ENCODE measurements at places on chromosomes 12 and 14. TPM values are rescaled to one million over a fixed set of nuclear protein-coding genes. Genes with fewer than 3 reads are reported as not detected.
A peak's percentile ranks its signal among the peaks of the same experiment; 100 is the strongest.

DNA sequence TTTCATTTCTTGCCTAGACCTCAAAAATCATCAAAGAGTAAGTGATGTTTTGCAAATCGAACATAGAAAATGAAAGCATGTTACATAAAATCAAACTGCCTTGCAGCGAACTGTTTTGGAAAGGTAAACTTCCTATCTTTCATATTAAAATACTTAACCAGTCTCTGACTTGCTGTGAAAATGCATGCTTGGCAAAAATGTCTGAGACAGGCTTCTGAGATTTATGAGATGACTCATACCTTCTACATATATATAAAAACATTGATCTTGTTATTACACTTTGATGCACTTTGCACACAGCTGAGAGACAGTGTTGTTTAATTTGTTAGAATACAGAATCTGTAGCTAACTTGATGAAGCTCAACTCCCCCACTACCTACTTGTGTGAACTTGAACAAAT, 179.1 kb downstream of the KITLG start:
- no peak for DNase-seq

Gene CEBPE
- total RNA-seq, result not detected

Gene TBX3
- 399 TPM for total RNA-seq

DNA sequence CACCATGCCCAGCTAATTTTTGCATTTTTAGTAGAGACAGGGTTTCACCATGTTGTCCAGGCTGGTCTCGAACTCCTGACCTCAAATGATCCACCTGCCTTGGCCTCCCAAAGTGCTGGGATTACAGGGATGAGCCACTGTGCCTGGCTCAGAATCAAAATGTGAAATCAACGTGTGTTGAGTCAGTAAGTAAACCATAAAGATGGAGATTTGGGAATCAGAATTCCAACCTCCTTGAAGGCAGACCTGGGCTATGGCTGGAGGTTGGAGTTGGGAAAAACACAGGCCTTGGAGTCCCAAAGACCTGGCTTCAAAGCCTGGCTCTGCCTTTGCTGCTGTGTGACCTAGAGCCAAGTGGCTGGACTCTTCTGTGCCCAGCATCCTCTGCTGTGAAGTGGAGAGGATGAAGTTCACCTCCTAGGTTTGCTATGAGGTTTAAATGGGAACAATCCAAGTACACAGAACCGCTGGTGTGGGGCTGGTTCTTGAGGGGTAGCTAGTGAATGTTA, 10.2 kb downstream of the ALDH2 start:
- DNase-seq, result no peak

GRCh38 chr12:132724506-132725241, 14.0 kb downstream of the PGAM5 start:
- no peak for DNase-seq

Gene MYH6
- not detected for total RNA-seq

Gene ADGRD1
- 2.4 TPM for total RNA-seq

- DNase-seq, result peak; percentile 81
These were observed 685 bp upstream of the CDH24 start for GRCh38 chr14:23057757-23058653.

GRCh38 chr12:10196210-10196609, 16.5 kb upstream of the GABARAPL1 start:
- no peak for DNase-seq

DNA sequence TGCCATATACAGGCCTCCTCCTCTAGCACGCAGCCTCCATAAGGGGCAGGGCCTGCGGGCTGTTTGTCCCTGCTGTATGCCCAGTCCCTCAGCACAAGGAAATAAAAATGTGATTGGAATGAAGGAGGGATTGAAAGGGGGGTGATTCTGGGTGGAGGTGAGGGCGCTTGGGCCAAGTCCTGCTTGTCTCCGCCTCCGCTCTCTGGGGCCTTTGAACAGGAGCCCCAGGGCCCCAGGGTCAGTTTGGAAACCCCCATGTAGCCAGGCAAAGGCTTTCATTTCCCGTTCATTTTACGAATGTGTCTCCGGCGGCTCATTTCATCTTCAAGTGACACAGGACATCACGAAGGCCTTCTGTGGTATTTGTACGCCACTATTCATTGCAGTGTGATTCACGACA, 4.5 kb upstream of the CACNA2D4 start:
- no peak for DNase-seq

Gene AVPR1A
- 165 TPM for total RNA-seq

- no peak for DNase-seq
These were observed 6.3 kb upstream of the OR4E2 start for GRCh38 chr14:21647380-21647779.

DNA sequence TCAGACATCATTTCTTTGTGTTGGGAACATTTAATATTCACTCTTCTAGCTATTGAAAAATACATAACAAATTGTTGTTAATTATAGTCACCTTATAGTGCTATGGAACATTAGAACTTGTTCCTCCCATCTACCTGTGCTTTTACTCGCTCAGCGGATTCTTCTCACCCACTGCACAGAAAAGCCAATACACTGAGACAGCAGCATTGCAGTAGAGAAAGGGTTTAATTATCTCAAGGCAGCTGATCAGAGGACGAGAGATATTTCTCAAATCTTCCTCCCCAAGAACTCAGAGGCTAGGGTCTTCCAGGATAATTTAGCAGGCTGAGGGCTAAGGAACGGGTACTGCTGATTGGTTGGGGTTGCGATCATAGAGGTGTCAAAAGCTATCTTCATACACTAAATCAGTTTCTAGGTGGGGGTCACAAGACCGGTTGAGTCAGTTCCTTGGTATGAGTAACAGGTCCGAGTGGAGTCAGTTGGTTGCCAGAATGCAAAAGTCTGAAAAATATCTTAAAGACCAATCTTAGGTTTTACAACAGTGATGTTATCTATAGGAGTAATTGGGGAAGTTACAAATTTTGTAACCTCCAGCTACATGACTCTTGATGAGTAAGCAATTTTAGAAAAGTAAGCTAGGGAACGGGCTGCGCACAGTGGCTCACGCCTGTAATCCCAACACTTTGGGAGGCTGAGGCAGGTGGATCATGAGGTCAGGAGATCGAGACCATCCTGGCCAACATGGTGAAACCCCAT, 173.1 kb downstream of the FBXL14 start:
- no peak for DNase-seq

- no peak for DNase-seq
These were observed 173.2 kb upstream of the GRIP1 start for GRCh38 chr12:66852091-66852490.

Gene TAS2R13
- 6.9 TPM for total RNA-seq

GRCh38 chr14:71115821-71116567, 208.7 kb downstream of the PCNX1 start:
- DNase-seq, result no peak

DNA sequence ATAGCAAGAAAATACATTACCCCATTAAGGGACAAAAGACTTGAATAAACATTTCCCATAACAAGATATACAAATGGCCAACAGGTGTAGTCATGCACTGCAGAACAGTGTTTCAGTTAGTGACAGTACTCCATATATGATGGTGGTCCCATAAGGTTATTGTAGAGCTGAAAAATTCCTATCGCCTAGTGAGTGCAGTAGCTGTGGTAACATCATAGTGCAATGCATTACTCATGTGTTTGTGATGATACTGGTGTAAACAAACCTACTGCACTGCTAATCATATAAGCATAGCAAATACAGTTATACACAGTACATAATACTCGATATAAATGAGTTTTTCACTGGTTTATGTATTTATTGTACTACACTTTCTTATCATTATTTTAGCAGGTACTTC, 168.7 kb downstream of the C12orf75 start:
- no peak for DNase-seq

GRCh38 chr12:100895192-100895591, 100.6 kb downstream of the ANO4 start:
- DNase-seq, result no peak

DNA sequence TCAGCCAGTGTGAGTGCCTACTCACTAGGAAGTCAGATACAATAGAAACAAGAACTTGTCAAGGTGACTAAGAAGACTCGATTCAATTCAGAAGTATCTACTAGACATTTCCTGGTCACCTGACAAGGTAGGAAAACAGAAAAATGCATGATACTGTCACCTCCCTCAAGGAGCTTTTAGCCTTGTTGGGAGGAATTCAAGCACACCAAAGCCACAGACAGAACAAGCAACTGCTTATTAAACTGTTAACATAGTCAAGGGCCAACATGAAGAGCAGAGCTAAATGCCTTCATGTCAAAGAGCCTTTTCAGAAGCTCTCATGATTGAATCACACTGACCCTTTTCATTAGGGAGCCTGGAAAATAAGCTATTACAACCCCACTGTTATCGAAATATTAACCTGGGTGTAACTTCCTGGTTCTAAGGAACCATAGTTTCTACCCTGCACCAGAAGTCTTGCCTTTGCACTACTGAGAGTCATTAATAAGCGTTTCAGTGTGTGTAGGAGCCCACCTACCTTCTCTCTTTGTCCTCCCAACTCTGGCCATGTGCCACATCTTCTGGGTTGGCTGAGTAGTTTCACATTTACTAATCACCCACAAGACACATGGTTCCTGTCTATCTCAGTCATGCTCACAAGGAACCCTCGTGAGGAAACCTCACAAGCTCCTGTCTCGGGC, 31.0 kb upstream of the LGALS3 start:
- DNase-seq, result no peak

Gene ANGEL1
- total RNA-seq, result 22.2 TPM

GRCh38 chr12:805022-805632, 52.7 kb downstream of the WNK1 start:
- DNase-seq, result no peak

Gene DPY19L2
- total RNA-seq, result 21.5 TPM

DNA sequence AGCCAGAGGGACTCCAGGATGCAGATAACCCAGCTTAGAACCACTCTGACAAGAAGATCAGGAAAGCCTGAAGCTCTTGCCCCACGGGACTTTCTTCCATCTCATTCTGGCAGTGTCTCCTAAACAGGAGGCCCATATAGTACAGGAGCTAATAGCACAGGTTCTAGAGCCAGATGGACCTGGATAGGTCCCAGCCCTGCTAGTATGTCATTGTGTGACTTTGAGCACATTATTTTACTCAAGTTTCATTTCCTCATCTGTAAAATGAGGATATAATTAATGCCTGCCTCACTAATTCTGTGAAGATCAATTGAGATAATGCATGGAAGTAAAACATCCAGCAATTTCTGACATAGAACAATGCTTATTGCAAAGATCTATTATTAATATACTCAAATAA, 66.5 kb upstream of the GZMB start:
- no peak for DNase-seq

Gene MGST1
- total RNA-seq, result 863 TPM

DNA sequence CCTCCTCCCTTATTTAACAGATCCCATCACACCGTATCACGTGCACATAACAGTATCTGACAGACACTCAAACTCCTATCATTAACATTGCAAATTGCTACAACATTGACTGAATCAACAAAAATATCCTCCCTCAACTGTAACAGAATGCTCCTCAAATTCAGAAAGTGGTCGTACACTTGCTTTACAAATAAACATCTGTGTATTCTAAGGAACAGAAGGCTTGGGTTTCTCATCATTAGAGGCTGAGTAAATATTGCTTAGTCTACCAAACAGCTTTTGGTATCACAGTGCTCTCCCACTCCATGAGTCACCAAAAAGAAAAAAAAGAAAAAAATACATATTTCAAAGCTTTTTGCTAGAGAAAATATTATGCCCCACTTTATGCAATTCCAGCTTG, 23.9 kb downstream of the FERMT2 start:
- no peak for DNase-seq

DNA sequence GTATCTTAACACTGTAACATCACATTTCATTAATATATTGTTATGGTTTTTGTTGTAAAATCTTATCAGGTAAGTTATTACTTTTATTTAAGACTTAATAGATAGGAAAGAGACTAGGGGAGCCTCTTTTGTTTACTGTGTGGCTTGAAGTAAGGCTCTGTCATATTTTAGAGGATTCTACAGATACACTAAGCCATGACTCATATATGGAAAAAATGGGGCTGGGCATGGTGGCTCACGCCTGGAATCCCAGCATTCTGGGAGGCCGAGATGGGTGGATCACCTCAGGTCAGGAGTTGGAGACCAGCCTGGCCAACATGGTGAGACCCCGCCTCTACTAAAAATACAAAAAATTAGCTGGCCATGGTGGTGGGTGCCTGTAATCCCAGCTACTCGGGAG, 23.6 kb upstream of the NPFF start:
- no peak for DNase-seq

GRCh38 chr12:132284827-132285741, 44.3 kb downstream of the GALNT9 start:
- DNase-seq, result no peak

DNA sequence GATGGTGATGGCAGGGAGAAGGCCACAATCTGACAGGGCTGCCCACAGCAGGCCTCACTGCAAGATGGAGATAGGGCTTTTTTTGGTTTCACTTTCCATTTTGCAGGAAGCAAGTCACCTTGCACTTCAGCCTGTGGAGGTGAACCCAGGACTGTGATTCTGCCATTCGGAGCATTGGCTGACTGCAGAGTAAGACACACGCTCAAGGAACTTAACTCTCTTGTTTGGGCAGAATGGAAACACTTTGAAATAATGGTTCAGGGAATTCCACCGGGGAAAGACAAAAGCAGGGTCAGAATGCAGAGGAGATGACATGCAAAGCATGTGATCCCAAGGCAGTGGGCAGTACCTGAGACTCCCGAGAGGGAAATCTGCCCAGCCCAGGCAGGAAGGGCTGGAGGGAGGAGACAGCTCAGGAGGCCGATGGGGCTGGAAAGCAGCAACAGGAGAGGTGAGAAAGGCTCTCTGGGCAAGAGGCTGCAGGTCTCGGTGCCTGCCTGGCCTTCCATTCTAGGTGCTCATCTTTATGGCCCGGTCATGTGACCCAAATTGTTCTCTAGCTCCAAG, 58.7 kb upstream of the PRMT8 start:
- DNase-seq, result no peak

- DNase-seq, result no peak
These were observed 6.8 kb downstream of the RAB35 start for GRCh38 chr12:120109570-120110267.

DNA sequence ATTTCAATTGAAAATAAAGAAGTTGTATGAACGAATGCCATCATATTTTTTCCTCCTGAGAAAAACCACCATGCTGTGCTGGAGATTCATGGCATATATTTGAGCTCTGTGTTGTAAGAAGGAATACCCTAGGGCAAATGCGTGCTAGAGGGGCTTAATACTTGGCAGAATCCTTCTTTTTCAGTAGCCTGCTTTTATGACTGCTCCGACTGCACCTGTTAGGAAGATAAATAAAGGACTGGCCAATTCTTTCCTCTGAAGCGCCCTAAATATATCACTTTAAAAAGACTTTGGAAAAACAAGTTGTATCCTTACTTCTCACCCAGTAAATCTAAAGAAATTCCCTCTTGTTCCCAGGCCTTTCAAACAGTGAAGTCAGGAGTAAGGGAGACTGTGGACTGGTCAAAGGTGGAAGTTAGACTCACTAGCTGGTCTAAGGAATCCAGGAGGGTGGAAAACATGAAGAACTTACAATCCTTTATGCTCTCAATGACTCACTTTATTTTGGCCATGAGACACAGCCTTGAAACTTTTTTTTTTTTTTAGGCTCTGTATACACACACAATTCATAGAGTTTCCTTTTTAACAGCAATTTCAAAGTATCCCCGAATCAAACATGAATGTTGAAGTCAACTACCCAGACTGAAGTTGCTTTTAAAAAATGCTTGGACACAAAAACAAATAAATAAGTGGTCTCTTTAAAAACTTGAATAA, 5.2 kb downstream of the MYBPC1 start:
- no peak for DNase-seq
